A549 (cell line): ENCODE measurements at places on chromosomes 7 and 10. TPM values are rescaled to one million over a fixed set of nuclear protein-coding genes. Genes with fewer than 3 reads are reported as not detected.
A peak's percentile ranks its signal among the peaks of the same experiment; 100 is the strongest.

MUC12 gene
- 2.0 to 2.7 TPM (median 2.4 TPM) in 3 replicates for polyA plus RNA-seq

BAMBI gene
- polyA plus RNA-seq, result 23.2 to 26.1 TPM (median 25.6 TPM) in 3 replicates

MIOS gene
- 19.1 to 21.3 TPM (median 20.3 TPM) in 3 replicates for polyA plus RNA-seq

CALCR gene
- polyA plus RNA-seq, result 0.03 TPM in 1 of 3 replicates, not detected in the others

ZNF273 gene
- 2.5 to 3.1 TPM (median 3.1 TPM) in 3 replicates for polyA plus RNA-seq

INSYN2A gene
- polyA plus RNA-seq, result 0.47 to 0.62 TPM (median 0.54 TPM) in 3 replicates

AASS gene
- 0.04 to 0.05 TPM (median 0.04 TPM) in 3 replicates for polyA plus RNA-seq

ZNF282 gene
- polyA plus RNA-seq, result 15.1 to 18.4 TPM (median 16.7 TPM) in 3 replicates

SPDYE2 gene
- polyA plus RNA-seq, result not detected in 3 replicates

ADARB2 gene
- polyA plus RNA-seq, result not detected in 3 replicates

DNA sequence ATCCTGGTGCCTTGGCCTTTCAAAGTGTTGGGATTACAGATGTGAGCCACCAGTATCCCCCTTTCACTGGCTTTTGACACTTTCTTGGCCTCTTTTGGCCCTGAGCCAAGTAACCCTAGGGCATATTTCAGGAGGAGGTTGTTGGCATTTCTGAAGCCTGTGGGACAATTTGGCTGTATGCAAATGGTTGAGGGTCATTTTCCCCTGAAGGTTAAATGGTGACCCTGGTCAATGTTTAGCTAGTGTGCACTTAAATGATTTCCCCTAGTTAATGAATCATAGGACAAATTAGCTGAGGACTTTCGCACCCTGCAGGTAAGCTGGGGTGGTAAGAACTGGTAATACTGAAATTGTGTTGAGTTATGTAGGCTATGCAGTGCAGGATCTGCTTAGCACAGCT, 660.5 kb downstream of the LRMDA start:
- no peak for DNase-seq

- peak; percentile 43 for DNase-seq
These were observed 24.1 kb upstream of the PNLIP start for GRCh38 chr10:116521424-116522290.

GRCh38 chr7:116139807-116140206, 70.5 kb upstream of the TES start:
- DNase-seq, result no peak

DNA sequence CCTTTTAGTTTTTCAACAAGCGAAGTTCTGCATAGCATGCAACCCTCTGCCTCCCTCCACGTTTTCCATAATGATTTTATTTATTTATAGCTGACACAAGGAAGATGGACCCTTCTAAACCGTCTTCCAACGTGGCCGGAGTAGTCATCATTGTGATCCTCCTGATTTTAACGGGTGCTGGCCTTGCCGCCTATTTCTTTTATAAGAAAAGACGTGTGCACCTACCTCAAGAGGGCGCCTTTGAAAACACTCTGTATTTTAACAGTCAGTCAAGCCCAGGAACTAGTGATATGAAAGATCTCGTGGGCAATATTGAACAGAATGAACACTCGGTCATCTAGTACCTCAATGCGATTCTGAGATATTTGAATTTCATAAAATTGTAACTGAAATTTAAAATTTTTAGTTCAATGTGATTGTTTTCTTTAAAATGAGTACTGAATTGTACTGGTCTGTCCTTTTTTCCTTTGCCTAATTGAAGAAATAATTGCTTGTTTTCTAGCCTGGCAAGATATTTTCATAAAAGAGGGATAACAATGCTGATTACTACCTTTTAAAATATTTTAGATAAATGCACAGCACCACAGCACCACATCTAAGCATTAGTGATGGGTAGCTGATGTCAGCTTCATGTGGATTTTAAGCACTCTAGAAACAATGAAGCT, 41.5 kb upstream of the SLC39A12 start:
- DNase-seq, result peak; percentile 36

GRCh38 chr7:2166625-2167280, 66.0 kb downstream of the MAD1L1 start:
- no peak for DNase-seq

DNA sequence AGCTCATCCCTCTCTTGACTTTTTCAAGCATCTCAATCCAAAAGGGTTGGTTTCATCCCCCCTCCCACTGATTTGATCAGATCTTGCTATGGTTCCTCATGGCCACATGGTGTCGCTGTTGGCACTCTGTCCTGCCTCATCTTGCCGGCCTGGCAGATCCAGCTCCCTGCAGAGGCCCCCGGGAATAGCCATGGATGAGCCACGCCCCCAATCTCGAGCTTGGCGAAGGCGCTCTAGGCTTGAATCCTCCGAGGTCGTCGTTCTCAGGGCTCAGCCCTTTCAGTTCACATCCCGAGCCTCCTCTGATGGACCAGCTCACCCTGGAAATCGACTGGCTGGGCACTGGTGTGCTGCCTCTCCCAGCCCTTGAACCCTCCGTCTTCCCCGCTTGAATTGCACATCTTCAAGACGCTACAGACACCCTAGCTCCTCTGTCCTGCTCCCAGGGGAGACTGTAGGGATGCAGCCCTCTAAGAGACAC, 628.7 kb downstream of the TYW1 start:
- DNase-seq, result peak; percentile 77

GRCh38 chr10:70474780-70475179, 3.8 kb upstream of the PALD1 start:
- DNase-seq, result no peak

GRCh38 chr10:101639141-101639900, 51.2 kb downstream of the DPCD start:
- no peak for DNase-seq

GRCh38 chr10:50788951-50789945, 49.5 kb downstream of the ASAH2B start:
- DNase-seq, result peak; percentile 47

DNA sequence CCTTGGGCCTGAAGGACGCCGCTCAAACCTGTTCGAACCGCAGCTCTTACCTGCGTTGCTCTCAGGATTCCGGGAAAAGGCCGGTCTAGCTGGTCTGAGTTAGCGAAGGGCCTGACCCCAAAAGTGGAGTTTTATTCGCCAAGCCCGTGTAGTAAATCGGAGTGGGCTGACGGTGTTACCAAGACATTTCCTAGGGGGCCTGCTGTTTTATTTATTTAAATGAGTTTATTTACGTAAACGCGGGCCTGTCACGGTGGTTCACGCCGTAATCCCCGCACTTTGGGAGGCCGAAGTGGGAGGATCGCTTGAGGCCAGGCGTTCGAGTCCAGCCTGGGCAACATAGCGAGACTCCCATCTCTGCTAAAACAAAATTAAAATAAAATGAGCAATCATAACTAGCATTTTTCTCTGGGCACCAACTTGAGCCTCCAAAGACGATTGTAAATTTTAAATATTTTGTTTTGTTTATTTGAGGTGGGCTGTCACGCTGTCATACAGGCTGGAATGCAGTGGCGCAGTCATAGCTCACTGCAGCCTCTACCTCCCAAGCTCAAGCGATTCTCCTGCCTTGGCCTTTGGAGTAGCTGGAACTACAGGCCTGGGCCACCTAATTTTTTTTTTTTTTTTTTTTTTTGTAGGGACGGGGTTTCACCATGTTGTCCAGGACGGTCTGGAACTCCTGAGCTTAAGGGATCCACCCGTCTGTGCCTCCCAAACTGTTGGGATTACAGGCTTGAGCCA, 903 bp downstream of the ZNF655 start:
- DNase-seq, result no peak

- DNase-seq, result peak; percentile 46
These were observed 26.0 kb downstream of the RBM17 start for GRCh38 chr10:6114805-6115341.

DNA sequence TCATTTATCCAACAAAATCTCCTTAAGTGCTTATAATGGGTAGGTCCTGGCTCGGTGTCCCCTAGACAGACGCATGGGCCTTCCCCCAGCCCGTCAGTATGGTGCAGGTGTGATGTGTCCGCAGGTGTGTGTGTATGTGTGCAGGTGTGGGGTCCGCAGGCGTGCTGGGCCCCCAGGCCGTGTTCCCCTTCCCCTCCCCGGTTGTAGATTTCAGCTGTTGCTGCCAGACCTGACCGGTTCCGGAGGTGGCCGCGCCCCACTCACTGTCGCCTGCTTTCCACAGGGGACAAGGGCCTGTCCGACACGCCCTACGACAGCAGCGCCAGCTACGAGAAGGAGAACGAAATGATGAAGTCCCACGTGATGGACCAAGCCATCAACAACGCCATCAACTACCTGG, 50.5 kb downstream of the FIGNL1 start:
- DNase-seq, result no peak
